ENCODE measurements at places on chromosomes 7 and 10. TPM values are rescaled to one million over a fixed set of nuclear protein-coding genes. Genes with fewer than 3 reads are reported as not detected.
A peak's percentile ranks its signal among the peaks of the same experiment; 100 is the strongest.

The SLC13A1 gene
- total RNA-seq: 0.40 TPM

The CRYGN gene
- not detected for total RNA-seq

The STX1A gene
- total RNA-seq: 7.0 TPM

GRCh38 chr7:133428326-133428725 lies 175.4 kb downstream of the EXOC4 start:
- H3K4me3 ChIP-seq: no peak overlapping the region
- no peak for DNase-seq
- H3K4me1 ChIP-seq: no peaks in the 10 kb centered on the region
- H3K27ac ChIP-seq: no peak overlapping the region

DNA sequence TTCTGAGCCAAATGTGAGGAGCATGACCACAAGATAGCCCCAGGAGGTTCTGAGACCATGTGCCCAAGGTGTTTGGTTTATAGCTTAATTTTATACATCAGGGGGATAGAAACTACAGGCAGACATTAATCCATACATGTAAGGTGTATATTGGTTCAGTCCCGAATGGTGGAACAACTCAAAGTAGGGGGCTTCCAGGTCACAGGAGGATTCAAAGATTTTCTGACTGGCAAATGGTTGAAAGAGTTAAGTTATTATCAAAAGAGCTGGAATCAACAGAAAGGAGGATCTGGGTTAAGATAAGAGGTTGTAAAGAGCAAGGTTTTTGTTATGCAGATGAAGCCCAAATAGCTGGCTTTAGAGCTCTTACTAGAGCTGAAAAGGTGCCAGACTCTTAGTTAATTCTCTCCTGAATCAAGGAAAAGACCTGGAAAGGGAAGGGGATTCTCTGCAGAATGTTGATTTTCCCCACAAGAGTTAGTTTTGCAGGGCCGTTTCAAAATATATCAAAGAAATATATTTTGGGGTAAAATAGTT lies 640.0 kb downstream of the IPMK start:
- no peaks in the 10 kb centered on the region for H3K36me3 ChIP-seq
- no peak overlapping the region for H3K4me3 ChIP-seq
- no peaks in the 10 kb centered on the region for H3K27me3 ChIP-seq
- H3K27ac ChIP-seq: no peak overlapping the region

GRCh38 chr10:33010132-33011037 lies 52.4 kb upstream of the ITGB1 start:
- no peak overlapping the region for H3K27ac ChIP-seq
- no peaks in the 10 kb centered on the region for H3K4me1 ChIP-seq
- no peaks in the 10 kb centered on the region for H3K27me3 ChIP-seq
- H3K4me3 ChIP-seq: no peak overlapping the region
- no peak for DNase-seq

GRCh38 chr10:117830205-117830604 lies 216.5 kb downstream of the RAB11FIP2 start:
- no peaks in the 10 kb centered on the region for H3K27me3 ChIP-seq
- DNase-seq: no peak
- H3K36me3 ChIP-seq: no peaks in the 10 kb centered on the region
- H3K4me3 ChIP-seq: no peak overlapping the region
- H3K27ac ChIP-seq: no peak overlapping the region
- no peaks in the 10 kb centered on the region for H3K4me1 ChIP-seq

DNA sequence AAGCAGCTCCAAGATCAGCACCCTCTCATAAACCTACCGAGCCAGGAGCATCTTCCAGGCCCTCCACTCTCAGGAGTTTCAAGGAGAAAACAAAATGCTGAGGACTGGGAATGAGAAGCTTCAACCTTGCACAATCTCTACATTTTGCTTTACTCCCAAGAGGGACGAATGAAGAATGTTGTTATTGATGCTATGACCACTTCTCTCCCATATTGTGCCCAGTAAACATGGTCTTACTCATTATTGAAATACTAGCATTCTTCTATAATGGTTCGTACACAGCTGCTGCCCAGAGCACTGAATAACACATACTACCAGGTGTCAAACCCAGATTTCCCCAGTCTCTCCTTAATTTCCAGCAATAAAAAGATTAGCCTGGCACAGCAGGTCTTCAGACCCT lies 63.4 kb upstream of the BET1 start:
- DNase-seq: no peak
- no peak overlapping the region for H3K4me3 ChIP-seq
- H3K27me3 ChIP-seq: no peaks in the 10 kb centered on the region
- H3K27ac ChIP-seq: no peak overlapping the region
- H3K4me1 ChIP-seq: no peaks in the 10 kb centered on the region
- H3K36me3 ChIP-seq: no peaks in the 10 kb centered on the region

The IMPDH1 gene
- total RNA-seq: 50.0 TPM

- peaks cover 13% of the 10 kb centered on the region for H3K4me1 ChIP-seq
- H3K27me3 ChIP-seq: no peaks in the 10 kb centered on the region
- DNase-seq: no peak
- peak overlapping the region; percentile 90 for H3K27ac ChIP-seq
- peak overlapping the region; percentile 83 for H3K4me3 ChIP-seq
Measured at GRCh38 chr10:15096661-15097010, 519 bp upstream of the RPP38 start.

GRCh38 chr7:45524445-45524844 lies 49.7 kb upstream of the ADCY1 start:
- no peak overlapping the region for H3K27ac ChIP-seq
- no peaks in the 10 kb centered on the region for H3K27me3 ChIP-seq
- no peak for DNase-seq
- no peak overlapping the region for H3K4me3 ChIP-seq
- H3K4me1 ChIP-seq: no peaks in the 10 kb centered on the region

The CCL26 gene
- total RNA-seq: 0.91 TPM

- peak overlapping the region; percentile 66 for H3K27ac ChIP-seq
- H3K4me3 ChIP-seq: no peak overlapping the region
- no peak for DNase-seq
- H3K27me3 ChIP-seq: no peaks in the 10 kb centered on the region
Measured at GRCh38 chr10:14549496-14549895, 218.8 kb upstream of the FRMD4A start.

DNA sequence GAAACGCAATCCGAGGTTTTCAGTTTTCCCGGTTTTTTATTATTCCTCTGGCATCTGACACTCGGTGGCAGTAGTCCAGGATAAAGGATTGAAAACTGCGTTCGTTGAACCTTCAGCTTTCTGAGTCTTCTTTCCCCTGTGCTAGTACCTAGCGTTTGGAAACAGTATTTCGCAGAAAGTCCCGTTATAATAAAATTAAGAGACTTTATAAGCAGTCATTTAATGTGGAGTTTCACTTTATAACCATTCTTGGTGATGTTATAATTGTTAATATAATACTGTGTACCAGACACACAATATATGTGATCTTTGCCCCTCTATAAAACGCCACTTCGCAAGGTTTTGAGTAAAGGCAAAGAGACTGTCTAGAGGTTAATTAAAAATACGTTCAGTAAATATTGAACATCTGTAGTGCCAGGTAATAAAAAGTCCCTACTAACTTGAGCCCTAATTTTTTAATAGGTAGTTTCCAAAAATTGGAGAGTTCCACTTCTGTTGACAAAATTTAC lies 874 bp downstream of the CISD1 start:
- DNase-seq: peak; percentile 42
- peak overlapping the region; percentile 84 for H3K27ac ChIP-seq
- peaks cover 5% of the 10 kb centered on the region for H3K4me1 ChIP-seq
- no peaks in the 10 kb centered on the region for H3K27me3 ChIP-seq
- no peaks in the 10 kb centered on the region for H3K36me3 ChIP-seq

The UNCX gene
- not detected for total RNA-seq

The NANOS1 gene
- total RNA-seq: 0.74 TPM

- H3K36me3 ChIP-seq: no peaks in the 10 kb centered on the region
- H3K4me3 ChIP-seq: peak overlapping the region; percentile 3
- H3K27ac ChIP-seq: no peak overlapping the region
- no peaks in the 10 kb centered on the region for H3K4me1 ChIP-seq
- H3K27me3 ChIP-seq: no peaks in the 10 kb centered on the region
Measured at GRCh38 chr7:22193450-22193983, 163.4 kb downstream of the RAPGEF5 start.

DNA sequence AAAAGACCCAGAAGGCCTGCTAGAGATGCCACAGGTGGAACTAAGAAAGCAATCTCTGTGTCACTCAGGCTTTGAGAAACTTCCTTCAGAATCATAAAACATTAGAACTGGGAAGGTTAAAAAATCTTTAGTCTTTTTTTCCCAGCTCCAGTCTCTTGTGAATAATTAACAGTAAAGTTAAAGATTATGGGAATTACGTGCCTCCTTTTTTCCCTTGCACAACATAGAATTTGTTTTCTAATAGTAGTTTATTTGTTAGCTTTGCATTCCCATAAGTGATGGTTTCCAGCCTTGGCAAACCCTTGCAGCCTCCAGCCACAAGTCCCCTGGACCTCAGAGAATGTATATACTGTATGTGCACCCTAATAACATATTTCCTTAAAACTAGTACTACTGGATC lies 128.3 kb downstream of the TPST1 start:
- H3K4me1 ChIP-seq: no peaks in the 10 kb centered on the region
- DNase-seq: no peak
- H3K4me3 ChIP-seq: no peak overlapping the region
- H3K27ac ChIP-seq: no peak overlapping the region

GRCh38 chr10:3874990-3875841 lies 90.2 kb upstream of the KLF6 start:
- H3K4me1 ChIP-seq: peaks cover 6% of the 10 kb centered on the region
- H3K27me3 ChIP-seq: no peaks in the 10 kb centered on the region
- DNase-seq: no peak

GRCh38 chr10:53839440-53840039 lies 961.5 kb downstream of the PCDH15 start:
- no peaks in the 10 kb centered on the region for H3K4me1 ChIP-seq
- no peak for DNase-seq
- no peaks in the 10 kb centered on the region for H3K27me3 ChIP-seq
- no peak overlapping the region for H3K4me3 ChIP-seq
- H3K27ac ChIP-seq: no peak overlapping the region
- H3K36me3 ChIP-seq: no peaks in the 10 kb centered on the region

DNA sequence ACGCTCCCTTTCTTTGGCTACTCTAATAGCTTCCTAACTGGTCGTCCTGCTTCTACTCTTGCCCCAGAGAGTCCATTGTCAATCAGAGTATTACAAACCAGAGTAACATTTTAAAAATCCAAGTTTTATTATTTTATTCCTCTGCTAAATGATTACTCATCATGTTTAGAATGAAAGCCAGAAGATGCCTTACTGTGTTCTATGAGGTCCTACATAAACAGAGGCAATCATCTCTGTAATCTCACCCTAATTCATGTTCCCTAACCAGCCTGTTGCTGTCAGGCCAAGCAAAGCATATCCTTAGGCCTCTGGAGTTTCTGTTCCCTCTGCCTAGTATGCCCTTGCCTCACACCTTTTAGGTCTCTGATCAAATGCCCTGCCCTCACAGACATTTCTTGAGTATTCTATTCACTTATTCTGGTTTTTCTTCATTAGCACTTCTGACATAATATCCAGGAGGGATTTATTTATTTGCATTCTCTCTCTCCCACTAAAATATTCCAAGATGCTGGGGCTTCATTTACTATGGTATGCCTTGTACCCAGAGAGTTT lies 497.5 kb downstream of the PHTF2 start:
- no peaks in the 10 kb centered on the region for H3K4me1 ChIP-seq
- no peak overlapping the region for H3K27ac ChIP-seq
- H3K27me3 ChIP-seq: no peaks in the 10 kb centered on the region
- no peak for DNase-seq
- H3K36me3 ChIP-seq: no peaks in the 10 kb centered on the region

The SORBS1 gene
- total RNA-seq: 17.6 TPM

The C10orf67 gene
- total RNA-seq: not detected

DNA sequence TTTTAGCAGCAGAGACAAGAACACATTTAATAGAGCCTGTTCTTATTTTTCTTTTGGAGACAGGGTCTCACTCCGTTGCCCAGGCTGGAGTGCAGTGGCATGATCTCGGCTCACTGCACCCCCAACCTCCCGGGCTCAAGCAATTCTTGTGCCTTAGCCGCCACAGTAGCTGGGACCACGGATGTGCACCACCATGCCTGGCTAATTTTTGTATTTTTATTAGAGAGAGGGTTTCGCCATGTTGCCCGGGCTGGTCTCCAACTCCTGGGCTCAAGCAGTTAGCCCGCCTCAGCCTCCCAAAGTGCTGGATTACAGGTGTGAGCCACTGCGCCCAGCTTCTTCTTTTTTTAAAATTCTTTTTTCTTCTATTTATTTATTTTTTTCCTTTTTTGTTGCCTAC lies 23.3 kb downstream of the GALNT17 start:
- no peak for DNase-seq
- H3K4me1 ChIP-seq: no peaks in the 10 kb centered on the region
- no peaks in the 10 kb centered on the region for H3K27me3 ChIP-seq
- no peaks in the 10 kb centered on the region for H3K36me3 ChIP-seq
- no peak overlapping the region for H3K27ac ChIP-seq
- no peak overlapping the region for H3K4me3 ChIP-seq

The SLC26A3 gene
- total RNA-seq: 1,169 TPM

DNA sequence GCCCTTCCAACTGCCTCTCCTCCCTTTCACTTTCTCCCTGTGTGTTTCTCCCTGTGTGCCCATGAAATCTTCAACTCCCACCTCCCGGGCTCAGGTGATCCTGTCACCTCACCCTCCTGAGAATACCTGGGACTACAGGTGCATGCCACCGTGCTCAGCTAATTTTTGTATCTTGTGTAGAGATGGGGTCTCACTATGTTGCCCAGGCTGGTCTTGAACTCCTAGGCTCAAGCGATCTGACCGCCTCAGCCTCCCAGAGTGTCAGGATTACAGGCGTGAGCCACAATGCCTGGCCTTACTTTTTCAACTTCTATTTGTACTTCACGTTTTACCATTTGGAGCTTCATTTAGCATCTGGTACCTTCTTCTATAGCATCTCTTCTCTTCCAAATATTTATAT lies 24.9 kb downstream of the ST8SIA6 start:
- no peaks in the 10 kb centered on the region for H3K27me3 ChIP-seq
- H3K27ac ChIP-seq: no peak overlapping the region
- DNase-seq: no peak

GRCh38 chr10:102602272-102603045 lies 41.8 kb upstream of the TRIM8 start:
- H3K4me1 ChIP-seq: no peaks in the 10 kb centered on the region
- H3K4me3 ChIP-seq: no peak overlapping the region
- H3K27ac ChIP-seq: no peak overlapping the region
- no peaks in the 10 kb centered on the region for H3K36me3 ChIP-seq
- no peaks in the 10 kb centered on the region for H3K27me3 ChIP-seq

The THSD7A gene
- total RNA-seq: 2.3 TPM

GRCh38 chr10:100148353-100149211 lies 37.2 kb downstream of the ERLIN1 start:
- no peak for DNase-seq
- H3K4me3 ChIP-seq: no peak overlapping the region
- no peaks in the 10 kb centered on the region for H3K36me3 ChIP-seq
- no peaks in the 10 kb centered on the region for H3K27me3 ChIP-seq
- no peaks in the 10 kb centered on the region for H3K4me1 ChIP-seq

DNA sequence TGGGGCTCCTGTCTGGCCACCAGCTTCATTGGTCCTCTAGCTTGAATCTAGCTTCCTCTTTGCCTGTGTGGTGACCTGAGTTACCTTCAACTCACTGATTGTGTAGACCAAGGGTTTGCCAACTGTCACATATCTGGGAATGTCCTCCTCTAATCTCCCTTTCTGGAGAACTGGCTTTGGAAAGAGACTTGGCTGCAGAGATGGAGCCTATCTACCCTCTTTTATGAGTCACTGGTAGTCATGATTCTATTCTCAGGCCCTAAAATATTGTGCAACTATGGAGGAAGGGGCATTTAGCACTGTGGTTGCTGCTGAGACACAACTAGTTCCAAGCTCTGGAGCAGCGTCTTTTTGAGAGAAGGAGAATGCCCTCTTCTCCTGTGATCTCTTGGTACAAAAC lies 691.3 kb downstream of the KCNMA1 start:
- H3K4me1 ChIP-seq: no peaks in the 10 kb centered on the region
- H3K4me3 ChIP-seq: no peak overlapping the region
- no peaks in the 10 kb centered on the region for H3K36me3 ChIP-seq
